ENCODE measurements at places on chromosomes 1 and 21. TPM values are rescaled to one million over a fixed set of nuclear protein-coding genes. Genes with fewer than 3 reads are reported as not detected.

KIAA0040 gene
- polyA plus RNA-seq, result 2.4 TPM

- no peaks in the 10 kb centered on the region for H3K27me3 ChIP-seq
- no peak overlapping the region for H3K27ac ChIP-seq
- no peaks in the 10 kb centered on the region for H3K4me1 ChIP-seq
- no peak overlapping the region for H3K4me3 ChIP-seq
- DNase-seq, result no peak
- peaks cover 57% of the 10 kb centered on the region for H3K36me3 ChIP-seq
These were observed 17.6 kb upstream of the RPRD2 start for GRCh38 chr1:150346316-150346715.

DNA sequence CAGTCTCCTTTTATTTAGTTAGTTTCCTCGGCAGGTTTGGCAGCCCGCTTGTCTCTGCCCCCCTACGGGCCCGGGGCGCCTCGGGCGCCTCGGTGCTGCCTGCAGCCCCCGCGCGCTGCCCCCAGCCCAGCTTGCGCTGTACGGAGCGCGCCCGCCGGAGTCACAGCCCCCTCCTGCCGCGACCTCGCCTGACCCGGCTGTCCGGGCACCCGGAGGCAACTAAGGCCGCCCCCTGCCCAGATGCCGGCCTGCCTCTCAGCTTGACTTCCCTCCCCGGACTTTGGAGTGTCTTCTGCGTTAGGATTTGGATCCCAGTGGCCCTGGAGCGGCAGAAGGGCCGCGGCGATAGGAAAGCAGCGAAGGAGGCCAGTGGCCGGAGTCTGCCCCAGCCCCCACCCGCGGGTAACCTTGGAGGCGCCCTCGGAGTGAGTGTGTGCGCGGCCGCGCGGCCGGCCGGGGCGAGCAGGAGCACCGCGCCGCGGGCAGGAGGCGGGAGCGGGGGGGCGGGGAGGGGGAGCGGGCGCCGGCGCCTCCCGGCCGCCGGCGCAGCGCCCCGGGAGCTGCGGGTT lies 7.6 kb downstream of the CDKN2C start:
- no peaks in the 10 kb centered on the region for H3K36me3 ChIP-seq
- H3K4me1 ChIP-seq, result no peaks in the 10 kb centered on the region
- peak overlapping the region; percentile 43 for H3K4me3 ChIP-seq
- peak; percentile 66 for DNase-seq
- no peak overlapping the region for H3K27ac ChIP-seq
- H3K27me3 ChIP-seq, result peaks cover 100% of the 10 kb centered on the region

LEMD1 gene
- not detected for polyA plus RNA-seq

- no peaks in the 10 kb centered on the region for H3K27me3 ChIP-seq
- H3K4me3 ChIP-seq, result no peak overlapping the region
- no peak for DNase-seq
- H3K4me1 ChIP-seq, result no peaks in the 10 kb centered on the region
- H3K36me3 ChIP-seq, result no peaks in the 10 kb centered on the region
These were observed 31.8 kb upstream of the ENO1 start for GRCh38 chr1:8910331-8910730.

- H3K27ac ChIP-seq, result no peak overlapping the region
- H3K27me3 ChIP-seq, result no peaks in the 10 kb centered on the region
- no peak for DNase-seq
- H3K4me1 ChIP-seq, result peaks cover 22% of the 10 kb centered on the region
- no peak overlapping the region for H3K4me3 ChIP-seq
- no peaks in the 10 kb centered on the region for H3K36me3 ChIP-seq
These were observed 131.0 kb downstream of the ROR1 start for GRCh38 chr1:63904826-63905225.

- peak overlapping the region; percentile 59 for H3K4me3 ChIP-seq
- H3K27me3 ChIP-seq, result peaks cover 10% of the 10 kb centered on the region
- peaks cover 13% of the 10 kb centered on the region for H3K4me1 ChIP-seq
- H3K27ac ChIP-seq, result no peak overlapping the region
- no peak for DNase-seq
These were observed 539 bp downstream of the CGN start for GRCh38 chr1:151511636-151512215.

- no peaks in the 10 kb centered on the region for H3K27me3 ChIP-seq
- no peaks in the 10 kb centered on the region for H3K36me3 ChIP-seq
- H3K4me1 ChIP-seq, result peaks cover 6% of the 10 kb centered on the region
- no peak overlapping the region for H3K27ac ChIP-seq
- H3K4me3 ChIP-seq, result no peak overlapping the region
These were observed 2.0 kb upstream of the PIP5K1A start for GRCh38 chr1:151196292-151196800.

Measured in cardiac muscle cell (in vitro differentiated cells and primary cell).